ENCODE measurements at places on chromosomes 5 and 9. TPM values are rescaled to one million over a fixed set of nuclear protein-coding genes. Genes with fewer than 3 reads are reported as not detected.

GRCh38 chr5:145825751-145826180 lies 9.4 kb downstream of the PRELID2 start:
- DNase-seq = peak; percentile 69

DNA sequence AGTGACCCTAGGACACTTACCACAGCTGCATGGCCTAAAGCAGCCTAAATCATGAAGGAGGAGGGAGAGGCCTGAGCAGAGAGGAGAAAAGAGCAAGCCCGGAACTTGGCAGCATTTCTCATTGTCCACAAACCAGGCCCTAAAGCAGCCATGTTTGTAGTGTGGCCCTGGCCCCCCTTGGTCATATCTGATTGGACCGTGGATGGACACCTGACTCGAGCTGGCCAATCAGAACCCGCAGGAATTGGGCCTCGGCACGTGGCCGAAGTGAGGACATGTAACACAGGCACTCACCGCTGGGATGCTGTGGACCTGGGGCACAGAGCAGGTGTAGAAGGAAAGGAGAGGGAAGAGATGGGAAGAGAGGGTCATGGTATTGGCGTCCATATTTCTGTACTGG lies 56.9 kb downstream of the ASS1 start:
- DNase-seq = peak; percentile 73

DNA sequence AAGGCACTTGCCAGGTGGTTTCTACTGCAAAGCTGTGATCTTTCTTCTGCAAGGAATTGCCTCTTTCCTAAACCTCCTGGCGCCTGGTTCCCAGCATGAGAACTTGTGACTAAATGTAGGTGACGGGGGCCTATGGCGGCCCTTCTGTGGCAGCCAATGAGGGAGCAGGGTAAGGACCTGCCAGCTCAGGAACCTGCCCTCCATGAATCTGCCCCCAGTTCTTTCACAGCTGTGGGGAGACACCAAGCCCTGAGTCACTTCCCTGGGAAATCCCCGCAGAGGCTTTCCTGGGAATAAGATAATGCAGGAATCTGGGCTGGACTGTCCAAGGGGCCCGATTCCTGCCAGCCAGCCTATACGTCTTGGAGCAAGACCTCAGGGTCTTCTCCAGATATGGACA lies 56.7 kb upstream of the CTNNA1 start:
- DNase-seq = no peak

DNA sequence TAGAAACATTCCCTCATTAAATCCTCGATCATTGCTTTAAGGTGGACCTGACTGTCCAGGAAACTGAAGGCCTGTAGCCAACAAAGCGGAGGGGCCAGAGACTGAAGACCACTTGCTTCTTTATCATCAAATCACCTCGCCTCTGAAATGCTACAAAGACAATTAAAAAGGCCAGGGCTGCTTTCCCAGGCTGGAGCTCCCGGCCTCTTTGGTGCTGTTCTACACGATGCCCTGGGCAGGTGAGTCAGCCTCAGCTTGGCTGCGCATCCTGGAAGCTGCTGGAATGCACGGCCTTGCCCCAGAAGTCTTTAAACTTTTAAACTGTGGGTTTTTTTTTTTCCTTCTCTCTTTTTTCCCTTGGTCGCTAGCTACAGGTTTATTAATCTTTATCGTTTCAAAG lies 46.5 kb downstream of the SH3PXD2B start:
- no peak for DNase-seq

DNA sequence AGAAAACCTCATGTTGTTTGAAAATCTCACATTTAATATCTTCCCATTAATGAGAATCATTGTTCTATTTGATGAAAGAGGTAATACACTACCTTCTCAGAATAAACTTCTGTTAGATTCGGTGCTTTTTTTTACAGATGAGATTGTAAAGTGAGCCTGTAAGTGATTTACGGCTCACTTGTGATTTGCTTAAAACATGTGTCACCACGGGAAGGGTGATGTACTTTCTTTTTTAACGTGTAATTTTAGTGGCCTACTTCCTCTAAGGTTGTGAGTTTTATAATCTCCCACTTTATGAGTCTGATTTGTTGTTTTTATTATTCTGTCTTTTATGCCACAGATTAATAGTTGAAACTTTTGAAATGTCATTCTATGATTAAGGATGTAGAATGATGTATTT lies 15.9 kb downstream of the ANXA1 start:
- DNase-seq = no peak

- DNase-seq = peak; percentile 88
Measured at GRCh38 chr9:111896942-111897600, 457 bp downstream of the UGCG start.

- no peak for DNase-seq
Measured at GRCh38 chr9:121607434-121608167, 43.8 kb upstream of the DAB2IP start.

- no peak for DNase-seq
Measured at GRCh38 chr5:168327994-168328393, 36.5 kb downstream of the WWC1 start.

SLC9A3 gene
- total RNA-seq = 4.0 TPM

WDR31 gene
- total RNA-seq = 1.4 TPM

KDM4C gene
- 14.1 TPM for total RNA-seq

PRRX2 gene
- not detected for total RNA-seq

GDNF gene
- not detected for total RNA-seq

FAM221B gene
- not detected for total RNA-seq
